ENCODE measurements at places on chromosomes 5 and 9.

GRCh38 chr5:152379331-152379730 lies 25.7 kb downstream of the NMUR2 start:
- no peak for DNase-seq

DNA sequence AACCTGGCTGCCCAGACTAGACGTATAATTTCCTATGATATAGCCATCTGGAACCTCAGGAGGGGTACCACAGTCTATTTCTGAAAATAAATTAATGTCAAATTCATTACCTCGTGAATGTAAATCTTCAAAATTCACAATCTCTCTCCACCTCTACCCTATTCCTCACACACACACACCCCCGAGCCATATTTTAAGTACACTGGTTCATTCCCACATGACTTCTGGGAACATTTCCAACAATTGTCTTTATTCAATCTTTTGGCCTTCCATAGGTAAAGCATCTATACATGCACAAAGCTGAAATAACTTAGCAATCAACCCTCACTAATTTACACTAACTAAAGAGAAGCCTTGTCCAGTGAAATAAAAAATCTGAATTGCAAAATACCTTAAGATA lies 32.7 kb downstream of the SUSD1 start:
- DNase-seq, result no peak

DNA sequence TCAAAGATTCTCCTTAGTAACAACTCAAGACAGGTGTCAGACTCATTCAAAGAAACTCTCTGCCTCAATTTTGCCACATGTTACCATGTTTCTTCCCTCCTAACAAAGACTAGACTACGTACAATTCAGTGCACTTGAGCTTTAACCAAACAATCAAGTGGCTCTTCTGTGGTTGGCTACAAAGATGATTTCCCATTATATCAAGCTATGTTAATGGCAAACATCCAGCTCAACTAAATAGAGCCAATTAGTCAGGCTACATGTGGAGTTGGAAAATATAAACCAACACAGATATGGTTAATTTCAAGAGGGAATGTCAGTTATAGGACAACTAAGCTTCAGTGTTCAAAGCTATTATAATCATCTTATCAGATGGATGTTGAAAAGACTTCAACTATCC lies 29.2 kb upstream of the ADRA1B start:
- no peak for DNase-seq

DNA sequence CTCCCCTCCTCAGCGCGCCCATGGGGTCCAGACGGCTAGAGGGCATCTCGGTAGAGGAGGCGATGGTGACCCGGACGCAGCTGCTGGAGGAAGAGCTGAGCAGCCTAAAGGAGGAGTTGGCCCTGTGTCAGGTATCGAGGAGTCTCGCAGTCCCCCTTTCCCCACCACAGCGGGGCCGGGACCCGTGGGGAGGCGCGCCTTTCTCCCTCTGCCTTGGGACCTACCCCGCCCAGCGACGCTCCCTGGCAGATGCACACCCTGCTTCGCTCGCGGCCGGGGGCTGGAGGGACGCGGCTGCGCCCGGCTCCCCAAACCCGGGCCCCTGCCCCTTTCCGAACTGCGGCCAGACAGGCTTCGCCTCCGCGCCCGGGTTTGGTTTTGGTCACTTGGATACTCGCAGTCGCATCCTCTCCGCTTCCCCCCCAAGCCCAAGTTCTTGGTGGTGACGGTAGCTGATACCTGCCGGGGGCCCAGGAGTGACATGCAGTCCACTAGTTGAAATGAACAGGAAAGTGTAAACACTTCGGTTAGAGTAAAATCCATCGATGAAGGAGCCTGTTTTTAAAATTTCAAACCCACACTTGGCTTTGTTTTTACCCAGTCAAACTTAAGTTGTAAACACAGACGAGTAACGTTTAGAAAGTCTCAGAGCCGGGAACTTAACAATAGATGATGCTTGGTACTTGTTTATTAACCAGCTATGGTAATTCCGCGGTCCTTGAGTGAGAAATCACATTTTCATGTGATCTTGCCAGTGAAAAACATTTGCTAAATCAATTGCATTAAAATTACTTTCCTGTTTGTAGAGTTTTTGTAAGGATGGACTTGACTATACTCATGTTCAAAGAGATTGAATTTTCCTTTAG lies 688 bp downstream of the CNTLN start:
- peak; percentile 5 for DNase-seq
